ENCODE measurements at places on chromosomes 11 and 22. TPM values are rescaled to one million over a fixed set of nuclear protein-coding genes. Genes with fewer than 3 reads are reported as not detected.

Gene DEUP1
- total RNA-seq = 0.69 TPM

Gene SLC29A2
- 6.6 TPM for total RNA-seq

Gene GLYATL1
- total RNA-seq = 5.0 TPM

Gene XKR3
- not detected for total RNA-seq

Gene CRY2
- 6.3 TPM for total RNA-seq

Gene UBE4A
- total RNA-seq = 39.3 TPM

Gene RNASEH2C
- 81.1 TPM for total RNA-seq

Gene TMEM86A
- 2.0 TPM for total RNA-seq

Gene TEAD1
- total RNA-seq = 61.9 TPM

Gene OR5A1
- total RNA-seq = not detected

Gene TMPRSS6
- not detected for total RNA-seq

Gene KRTAP5-7
- total RNA-seq = not detected

Gene SAA4
- total RNA-seq = 0.22 TPM

Gene SLC43A3
- 127 TPM for total RNA-seq
